ENCODE measurements at places on chromosomes 11 and 22.

DNA sequence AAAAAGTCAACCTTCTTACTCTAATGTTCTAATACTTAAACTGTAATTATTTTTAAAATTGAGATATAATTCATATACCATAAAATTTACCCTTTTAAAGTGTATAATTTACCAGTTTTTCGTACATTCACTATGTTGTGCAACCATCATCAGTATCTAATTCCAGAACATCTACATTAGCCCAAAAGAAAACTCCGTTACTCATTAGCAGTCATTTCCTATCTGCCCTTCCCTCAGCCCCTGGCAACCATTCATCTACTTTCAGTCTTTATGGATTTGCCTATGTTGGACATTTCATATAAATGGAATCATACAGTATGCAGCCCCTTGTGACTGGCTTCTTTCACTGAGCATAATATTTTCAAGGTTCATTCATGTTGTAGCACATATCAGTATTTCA lies 22.2 kb downstream of the SGSM3 start:
- no peak for DNase-seq

DNA sequence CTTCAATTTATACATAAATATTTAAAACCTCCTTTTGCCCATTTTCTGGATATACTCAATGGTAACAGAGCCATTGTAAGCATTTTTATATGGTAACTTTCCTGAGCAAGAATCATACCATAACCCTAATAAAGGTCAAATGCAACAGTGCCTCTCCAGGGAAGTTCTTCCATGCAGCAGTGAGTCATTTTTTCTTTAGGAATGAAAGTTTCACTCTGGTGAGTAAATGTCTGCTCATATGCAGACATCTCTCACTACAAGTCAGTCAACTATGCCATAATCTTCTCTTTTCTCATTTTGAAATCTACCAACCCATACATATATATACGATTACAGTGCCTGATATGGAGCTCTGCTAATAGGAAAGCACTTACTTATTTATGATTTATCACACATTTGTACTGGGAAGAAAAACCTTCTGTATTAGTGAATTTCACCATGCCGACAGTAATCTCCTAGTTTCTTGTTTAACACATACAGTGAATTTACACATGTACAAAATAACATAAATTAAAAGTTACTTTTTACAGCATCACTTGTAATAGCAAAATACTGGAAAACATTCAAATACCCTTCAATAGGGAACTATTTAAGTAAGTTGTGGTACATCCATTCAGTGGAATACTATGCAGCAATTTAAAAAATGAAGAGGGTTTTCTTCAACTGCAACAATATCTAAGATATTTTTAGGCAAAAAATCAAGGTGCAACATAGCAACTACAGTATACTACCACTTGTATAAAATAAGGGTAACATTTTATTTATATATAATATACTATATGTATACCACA lies 16.0 kb downstream of the STK33 start:
- no peak for DNase-seq

DNA sequence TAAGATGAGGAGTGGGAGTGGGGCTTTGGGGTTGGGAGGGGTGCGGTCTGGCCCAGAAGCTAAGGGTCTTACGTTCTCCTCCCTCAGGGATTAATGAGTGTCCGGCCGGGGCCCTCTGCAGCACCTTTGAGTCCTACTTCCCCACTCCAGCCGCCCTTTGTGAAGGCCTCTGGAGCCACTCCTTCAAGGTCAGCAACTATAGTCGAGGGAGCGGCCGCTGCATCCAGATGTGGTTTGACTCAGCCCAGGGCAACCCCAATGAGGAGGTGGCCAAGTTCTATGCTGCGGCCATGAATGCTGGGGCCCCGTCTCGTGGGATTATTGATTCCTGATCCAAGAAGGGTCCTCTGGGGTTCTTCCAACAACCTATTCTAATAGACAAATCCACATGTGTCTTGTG lies 4.0 kb downstream of the FOLR3 start:
- DNase-seq, result no peak

- no peak for DNase-seq
These were observed 62.5 kb downstream of the KCNQ1 start for GRCh38 chr11:2507212-2507901.

- DNase-seq, result peak; percentile 22
These were observed 4.0 kb upstream of the SCN4B start for GRCh38 chr11:118156531-118157185.

GRCh38 chr11:131428853-131429252 lies 58.4 kb downstream of the NTM start:
- DNase-seq, result no peak

- no peak for DNase-seq
These were observed 2.8 kb downstream of the RIC8A start for GRCh38 chr11:210122-210802.

- DNase-seq, result no peak
These were observed 3.9 kb upstream of the SMIM35 start for GRCh38 chr11:118090545-118091162.

- no peak for DNase-seq
These were observed 121.8 kb upstream of the POU2AF2 start for GRCh38 chr11:111123463-111124398.

DNA sequence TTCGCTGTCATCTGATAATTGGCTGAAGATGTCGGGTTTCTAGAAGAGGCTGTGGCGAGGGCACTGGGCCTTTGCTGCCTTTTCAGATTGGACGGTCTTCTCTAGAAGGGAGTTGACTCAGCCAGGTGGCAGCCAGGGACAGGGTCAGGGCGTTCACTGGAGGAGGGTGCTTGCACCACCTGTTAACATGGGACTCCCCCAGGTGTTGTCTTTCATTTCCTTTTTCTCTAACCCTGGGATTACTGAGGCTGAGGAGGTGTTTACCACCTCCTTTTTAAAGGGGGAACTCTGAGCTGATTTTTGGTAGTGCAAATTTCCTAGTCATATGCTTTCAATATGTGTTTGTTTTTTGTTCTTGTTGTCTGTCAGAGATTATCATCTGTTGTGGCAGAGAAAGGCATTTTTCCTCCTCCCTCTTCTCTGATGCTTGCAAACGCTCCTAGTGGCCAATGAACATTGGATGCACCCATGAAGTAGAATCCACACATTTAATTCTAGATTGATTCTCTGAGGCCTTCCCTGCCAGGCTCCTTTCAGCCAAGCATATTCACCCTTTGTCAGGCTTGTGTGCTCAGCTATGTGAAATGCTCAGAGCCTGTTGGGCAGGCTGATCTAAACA lies 54.1 kb downstream of the LDLRAD3 start:
- DNase-seq, result no peak

- no peak for DNase-seq
These were observed 104.3 kb downstream of the ST3GAL4 start for GRCh38 chr11:126459691-126460281.

- DNase-seq, result no peak
These were observed 718.8 kb downstream of the CNTN5 start for GRCh38 chr11:99739464-99740089.

DNA sequence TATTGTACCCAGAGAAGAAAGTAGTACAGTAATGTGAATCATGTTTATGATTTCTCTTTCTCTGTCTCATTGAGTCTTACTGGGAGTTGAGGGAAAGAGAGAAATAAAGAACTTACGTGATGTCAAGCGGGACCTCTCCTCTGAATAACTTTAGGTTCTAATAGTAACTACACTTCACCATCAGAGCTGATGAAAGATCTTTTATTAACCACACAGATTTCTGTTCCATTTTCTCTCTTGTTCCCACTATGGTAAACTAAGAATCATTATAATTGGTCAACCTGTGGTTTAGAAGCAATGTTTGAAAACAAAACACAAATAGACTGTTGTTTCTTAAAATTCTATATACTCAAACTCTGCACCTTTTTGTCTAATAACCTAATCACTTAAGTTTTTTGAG lies 142.3 kb downstream of the ELP4 start:
- DNase-seq, result no peak

DNA sequence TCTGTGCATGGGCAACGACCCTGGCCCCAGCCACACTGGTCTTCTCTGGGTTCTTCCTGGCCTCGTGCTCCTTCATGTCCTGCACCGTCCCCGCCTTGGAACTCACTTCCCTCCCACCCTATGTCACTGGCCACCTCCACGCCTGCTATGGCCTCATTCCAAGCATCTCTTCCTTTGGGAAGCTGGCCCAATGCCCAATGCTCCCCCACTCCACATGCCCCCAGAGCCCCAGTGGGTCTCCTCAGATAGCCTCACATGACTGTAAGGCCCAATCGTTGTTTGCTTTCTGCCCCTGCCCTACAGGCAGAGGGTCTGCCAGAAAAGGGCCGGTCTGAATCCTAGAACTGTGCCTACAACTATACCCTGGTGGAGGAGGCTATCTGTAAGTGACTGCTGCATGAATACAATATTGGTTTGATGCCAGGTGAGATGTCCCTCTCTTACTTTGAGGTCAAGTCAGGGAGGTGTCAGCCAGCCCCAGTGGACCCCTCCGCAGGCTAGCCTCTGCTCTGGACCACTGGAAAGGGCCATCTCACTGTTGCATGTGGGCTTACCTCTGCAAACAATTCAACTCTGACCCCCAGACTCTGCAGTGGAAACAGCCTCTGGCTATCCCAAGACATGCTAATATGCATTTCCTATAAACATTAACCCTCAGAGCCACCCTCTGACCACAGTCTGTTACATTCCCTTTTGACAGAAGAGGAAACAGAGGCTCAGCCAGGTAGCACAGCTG lies 2.1 kb upstream of the GNAZ start:
- no peak for DNase-seq

- no peak for DNase-seq
These were observed 6.2 kb upstream of the IGSF22 start for GRCh38 chr11:18731949-18732821.

DNA sequence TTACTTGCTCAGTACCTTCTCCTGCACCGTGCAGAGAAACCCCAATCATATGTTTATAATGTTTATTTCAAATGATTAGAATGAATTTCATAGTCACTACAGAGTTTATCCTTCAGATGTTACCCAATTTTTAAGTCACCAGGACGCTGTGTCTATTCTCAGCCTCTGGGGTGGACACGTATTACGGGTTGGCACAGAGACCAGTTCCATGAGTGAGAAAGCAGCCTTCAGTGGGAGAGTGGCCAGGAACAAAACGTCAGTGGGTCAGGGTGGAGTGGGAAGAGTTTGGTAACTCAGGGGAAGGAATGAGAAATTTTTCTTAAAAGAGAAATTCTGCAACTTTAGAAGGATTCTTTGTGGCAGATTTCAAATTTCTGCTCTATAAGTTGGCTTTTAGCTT lies 77.1 kb upstream of the MTMR2 start:
- no peak for DNase-seq

DNA sequence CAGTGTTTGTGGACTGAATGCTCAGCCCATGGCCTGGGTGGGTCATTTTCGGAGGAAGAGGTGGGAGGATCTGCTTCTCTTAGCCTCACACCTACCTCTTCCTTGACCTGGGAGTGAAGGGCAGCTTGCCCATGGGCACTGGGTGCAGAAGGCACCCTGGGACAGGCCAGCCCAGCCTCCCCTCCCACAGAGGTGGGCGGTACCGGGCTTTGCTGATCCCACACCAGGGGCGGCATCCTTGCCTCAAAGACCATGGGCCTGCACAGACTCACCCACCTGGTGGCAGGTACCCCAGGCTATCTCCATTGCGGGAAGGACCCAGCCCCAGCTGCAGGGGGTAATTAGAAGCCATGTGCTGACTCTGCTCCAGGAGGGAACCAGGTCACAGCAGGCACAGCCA lies 1.5 kb upstream of the PNPLA5 start:
- DNase-seq, result no peak

DNA sequence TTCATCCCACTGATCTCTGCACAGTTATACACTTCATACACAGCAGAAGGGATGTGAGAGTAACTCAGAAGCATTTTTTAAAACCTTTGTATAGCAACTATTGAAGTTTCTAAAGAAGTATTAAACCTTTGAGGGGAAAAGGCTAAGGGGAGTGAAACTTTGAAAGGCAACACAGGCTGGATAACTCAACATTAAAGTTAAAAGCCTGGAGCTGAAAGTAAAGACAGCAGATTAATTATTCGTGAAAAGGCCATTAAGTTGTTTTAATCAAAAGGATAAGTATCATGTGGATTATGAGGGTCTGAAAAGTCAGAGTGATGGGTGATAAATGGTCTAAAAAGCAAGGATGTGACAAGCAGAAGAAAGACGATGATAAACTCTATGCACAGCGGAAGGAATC lies 17.5 kb downstream of the WT1 start:
- DNase-seq, result no peak

GRCh38 chr11:35352077-35352888 lies 67.1 kb downstream of the SLC1A2 start:
- DNase-seq, result no peak

- DNase-seq, result no peak
These were observed 52.5 kb downstream of the FAR1 start for GRCh38 chr11:13720940-13721339.

DNA sequence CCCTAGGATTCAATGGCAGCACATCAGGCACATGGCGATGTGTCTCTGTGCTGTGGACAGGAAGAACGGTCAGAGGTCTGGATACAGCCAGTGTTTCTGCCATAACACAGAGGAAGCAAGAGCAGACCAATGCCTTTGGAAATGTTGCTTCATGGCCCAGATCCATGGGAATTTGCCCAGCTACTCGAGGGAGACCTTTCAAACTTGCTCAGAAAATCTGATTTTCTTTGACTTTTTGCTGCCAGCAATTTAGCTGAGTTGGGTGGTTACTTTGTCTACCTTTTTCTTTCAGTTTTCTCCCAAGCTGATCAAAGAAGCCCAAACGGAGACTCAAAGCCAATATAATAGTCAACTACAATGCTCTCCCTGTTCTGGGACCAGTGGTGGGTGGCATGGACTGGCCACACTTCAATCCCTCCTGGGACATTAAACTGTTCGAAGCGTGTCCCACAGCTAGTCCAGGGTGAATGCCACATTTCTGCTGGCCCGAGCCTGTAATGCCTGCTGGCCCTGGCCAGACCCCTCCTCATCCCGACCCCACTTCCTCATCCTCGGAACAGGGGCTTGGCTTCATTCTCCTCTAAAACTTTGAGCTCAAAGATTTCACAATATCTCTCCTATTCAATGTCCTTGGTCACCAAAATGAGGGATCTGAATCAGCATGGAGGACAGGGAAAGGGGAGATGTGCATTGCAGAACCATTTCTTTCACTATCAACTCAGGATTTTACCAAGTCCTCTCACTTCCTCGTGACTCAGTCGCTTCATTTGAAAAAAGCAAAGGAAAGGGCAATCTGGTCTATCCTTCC lies 93.3 kb downstream of the ABTB2 start:
- DNase-seq, result no peak

- no peak for DNase-seq
These were observed 3.2 kb downstream of the KCTD17 start for GRCh38 chr22:37054600-37055365.

- DNase-seq, result peak; percentile 32
These were observed 28.3 kb downstream of the SERHL2 start for GRCh38 chr22:42581762-42582716.

- no peak for DNase-seq
These were observed 371.5 kb downstream of the RAB38 start for GRCh38 chr11:87803748-87804147.

DNA sequence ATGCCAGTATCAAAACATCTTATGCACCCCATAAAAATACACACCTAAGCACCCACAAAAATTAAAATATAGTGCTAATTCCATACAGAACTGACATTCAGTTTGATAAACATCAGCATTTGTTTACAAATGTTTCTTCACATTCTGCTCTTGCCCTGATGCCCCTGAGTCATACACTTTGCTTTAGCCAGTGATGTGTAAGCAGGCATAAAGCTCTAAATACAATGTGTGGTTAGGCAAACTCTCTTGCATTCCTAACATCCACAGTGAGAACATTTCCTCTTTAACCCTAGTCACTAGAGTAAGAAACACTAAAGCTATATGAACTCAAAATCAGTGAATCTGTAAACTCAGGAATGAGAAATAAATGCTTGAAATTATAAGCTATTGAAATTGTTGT lies 1060.7 kb downstream of the FAM181B start:
- no peak for DNase-seq

GRCh38 chr22:45882881-45883810 lies 93.8 kb downstream of the WNT7B start:
- DNase-seq, result no peak

Measured in NCI-H2107 (cell line).